Ureter (tissue), 1 donor: ENCODE measurements at places on chromosomes 12 and 14. TPM values are rescaled to one million over a fixed set of nuclear protein-coding genes. Genes with fewer than 3 reads are reported as not detected.

TAS2R19 gene
- 14.2 TPM for total RNA-seq

GRCh38 chr12:52044292-52044983, 6.8 kb upstream of the NR4A1 start:
- DNase-seq, result peak; percentile 74

- DNase-seq, result no peak
Observed at GRCh38 chr12:120350576-120351350, 18.2 kb downstream of the MSI1 start.

DNA sequence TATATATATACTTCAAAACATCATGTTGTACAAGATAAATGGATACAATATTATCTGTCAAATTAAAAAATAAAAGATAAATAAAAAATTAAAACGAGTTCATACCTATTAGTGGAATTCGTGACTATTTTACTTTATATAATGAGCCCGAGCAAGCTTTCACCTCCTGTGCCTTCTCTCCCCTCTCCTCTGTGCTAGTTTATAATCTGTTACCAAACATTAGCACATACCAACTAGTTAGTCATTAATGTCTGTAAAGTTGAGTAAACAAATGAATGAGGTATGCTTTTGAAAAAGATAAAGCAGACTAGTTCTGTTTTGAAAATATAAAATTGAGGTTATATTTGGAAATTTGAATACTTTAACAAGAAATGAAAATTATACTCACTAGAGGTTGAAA, 84.0 kb downstream of the LRRC9 start:
- DNase-seq, result no peak

PPP4R4 gene
- total RNA-seq, result 0.60 TPM

- no peak for DNase-seq
Observed at GRCh38 chr14:74571901-74572725, 39.9 kb downstream of the LTBP2 start.

AMIGO2 gene
- 61.7 TPM for total RNA-seq

DNA sequence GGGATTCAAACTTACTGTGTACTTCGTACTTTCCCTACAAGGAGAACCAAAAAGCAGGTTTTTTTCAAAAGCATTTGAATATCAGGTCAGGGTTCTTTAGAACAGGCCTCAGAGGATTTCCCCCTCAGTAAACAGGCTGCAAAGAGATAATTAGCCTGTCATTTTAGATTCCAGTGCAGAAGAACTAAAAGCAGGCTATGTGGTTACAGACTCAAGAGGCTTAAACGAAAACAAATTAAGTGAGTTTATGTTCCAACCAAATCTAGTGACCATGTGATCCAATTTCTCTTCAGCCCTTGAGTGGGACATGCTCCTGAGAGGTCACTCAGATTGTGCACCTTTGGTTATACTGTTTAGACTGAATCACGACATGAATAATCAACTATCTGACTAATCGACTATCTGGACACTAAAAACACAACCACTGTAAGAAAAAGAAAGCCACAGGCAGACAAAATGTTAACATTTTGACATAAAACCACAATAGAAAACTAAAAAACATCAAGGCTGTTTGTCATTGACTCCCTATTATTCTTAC, 4.5 kb downstream of the TMED8 start:
- DNase-seq, result no peak

GRCh38 chr12:34198924-34199323, 176.6 kb downstream of the ALG10 start:
- DNase-seq, result no peak
